ENCODE measurements at places on chromosomes 12 and 14. TPM values are rescaled to one million over a fixed set of nuclear protein-coding genes. Genes with fewer than 3 reads are reported as not detected.

- no peak for DNase-seq
These were observed 61.8 kb downstream of the PIK3C2G start for GRCh38 chr12:18323159-18323558.

DNA sequence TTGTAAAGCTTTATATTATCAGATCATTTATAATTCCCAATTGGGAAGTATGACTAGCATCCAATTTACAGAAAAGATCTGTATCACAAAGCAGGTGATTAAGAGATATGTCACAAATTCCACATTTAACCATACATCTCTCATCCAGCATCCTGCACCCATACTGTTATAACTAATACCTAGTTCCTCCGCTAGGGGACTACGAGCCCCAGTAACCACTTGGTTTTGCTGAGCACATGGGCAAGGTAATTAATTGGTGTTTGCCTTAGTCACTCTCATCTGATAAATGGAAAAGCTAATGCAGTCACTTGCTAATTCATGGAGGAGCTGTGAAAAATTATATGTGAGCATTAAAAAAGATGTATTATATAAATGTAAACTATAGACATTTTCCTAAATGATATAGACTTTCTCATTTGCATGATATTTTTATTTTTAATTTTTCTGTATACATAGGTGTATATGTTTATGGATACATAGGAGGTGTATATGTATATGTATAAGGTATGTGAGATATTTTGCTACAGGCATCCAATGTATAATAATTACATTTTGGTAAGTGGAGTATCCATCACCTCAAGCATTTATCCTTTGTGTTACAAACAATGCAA, 1031.8 kb downstream of the GALC start:
- DNase-seq = no peak

DNA sequence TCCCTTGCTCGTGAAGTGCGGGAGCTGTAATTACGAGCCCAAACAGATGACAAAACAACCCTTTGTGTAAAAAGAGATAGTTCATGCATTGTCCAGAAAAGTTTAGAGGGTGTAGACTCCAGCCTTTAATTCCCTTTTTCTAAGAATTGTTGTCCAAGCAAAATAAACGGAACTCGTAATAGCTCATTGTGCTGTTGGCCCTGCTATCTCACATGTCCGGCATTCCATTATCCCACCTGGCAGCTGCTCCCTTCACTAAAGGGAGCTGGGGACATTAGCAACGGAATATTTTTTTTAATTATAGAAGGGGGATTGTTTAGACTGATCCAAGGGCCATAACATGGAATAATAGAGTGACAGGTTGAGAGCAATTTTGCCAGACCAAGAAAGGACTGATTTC, 277.5 kb upstream of the TBX3 start:
- no peak for DNase-seq

DNA sequence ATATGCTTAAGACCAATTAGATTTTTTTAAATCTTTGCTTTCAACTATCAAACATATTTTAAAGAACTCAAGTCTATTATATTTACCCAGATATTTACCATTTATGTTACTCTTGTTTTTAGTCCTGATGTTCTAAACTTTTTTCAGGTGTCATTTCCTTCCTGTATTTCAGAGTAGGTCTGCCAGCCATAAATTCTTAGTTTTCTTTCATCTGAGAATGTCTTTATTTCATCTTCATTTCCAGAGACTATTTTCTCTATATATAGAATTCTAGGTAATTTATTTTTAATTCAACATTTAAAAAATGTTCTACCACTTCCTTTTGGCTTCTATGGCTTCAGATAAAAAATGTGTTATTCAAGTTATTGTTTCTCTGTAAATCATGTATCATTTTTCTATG, 218.2 kb upstream of the AMIGO2 start:
- no peak for DNase-seq

DNA sequence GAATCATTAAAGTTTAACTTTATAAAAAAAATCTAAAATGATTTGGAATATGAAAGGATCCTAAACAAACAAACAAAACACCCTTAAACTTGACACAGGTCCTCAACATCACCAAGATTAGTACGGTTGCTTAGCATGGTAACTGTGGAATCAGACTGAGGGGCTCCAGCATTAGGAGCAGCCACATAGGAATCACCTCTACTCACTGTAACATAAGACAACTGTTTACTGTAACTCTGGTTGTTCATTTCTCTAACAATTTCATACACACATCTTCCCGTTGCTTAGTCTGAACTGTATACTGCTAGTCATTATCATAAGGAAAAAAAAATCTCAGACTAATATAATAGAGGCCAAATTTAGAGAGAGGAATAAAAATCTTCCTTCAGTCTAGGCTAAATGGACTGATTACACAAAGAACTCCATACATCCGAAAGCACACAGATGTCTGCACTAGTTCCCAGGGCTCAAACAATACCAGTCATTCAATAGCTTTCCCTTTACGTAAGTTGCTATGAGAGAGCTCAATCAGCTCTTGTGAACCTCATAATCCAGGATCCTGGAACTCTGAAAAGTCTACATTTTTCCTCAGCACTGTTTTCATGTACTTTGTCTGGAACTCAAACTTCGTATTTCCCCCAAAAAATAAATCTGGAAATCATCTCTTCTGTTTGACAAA, 26.0 kb downstream of the LRP6 start:
- DNase-seq = no peak

GRCh38 chr14:57403521-57403864, 13.1 kb downstream of the NAA30 start:
- DNase-seq = no peak

- DNase-seq = no peak
These were observed 4.4 kb downstream of the KLC1 start for GRCh38 chr14:103633391-103633790.

GRCh38 chr12:122688291-122688690, 14.9 kb downstream of the HCAR2 start:
- DNase-seq = no peak

- DNase-seq = no peak
These were observed 74.9 kb upstream of the ATP2B1 start for GRCh38 chr12:89783359-89784060.

- DNase-seq = no peak
These were observed 115.2 kb upstream of the PELI2 start for GRCh38 chr14:56002876-56003625.

DNA sequence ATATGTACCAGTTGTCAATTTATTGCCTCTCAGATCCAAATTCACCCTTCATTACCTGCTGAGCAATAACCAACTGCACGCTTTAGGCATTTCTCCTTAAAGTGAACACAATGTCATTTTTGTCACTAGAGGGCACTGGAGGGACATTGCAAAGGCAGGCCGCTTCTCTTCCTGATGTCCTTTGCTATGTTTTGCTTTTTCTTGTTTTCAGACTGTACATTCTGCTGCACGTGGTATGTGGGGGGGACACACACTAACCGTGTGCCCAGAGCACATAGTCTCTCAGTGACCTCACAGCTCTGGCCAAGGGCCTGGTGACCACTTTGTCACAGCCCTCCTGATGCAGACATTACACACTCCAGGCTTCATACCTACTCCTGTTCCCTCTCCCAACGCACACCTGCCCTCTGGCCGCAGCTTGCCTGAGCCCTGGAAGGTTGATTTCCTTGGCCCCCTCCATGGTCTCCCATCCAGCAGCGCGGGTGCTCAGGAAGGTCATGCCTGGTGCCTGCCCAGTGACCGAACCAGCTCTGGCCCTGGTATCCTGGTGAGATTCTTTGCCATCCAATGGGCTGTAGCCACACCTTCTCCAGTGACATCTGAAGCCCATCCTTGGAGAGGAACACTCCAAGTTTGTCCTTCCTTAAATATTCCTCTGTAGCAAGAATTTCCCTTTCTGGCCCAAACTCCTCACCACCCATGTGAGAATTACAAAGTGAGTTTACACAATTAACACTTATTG, 39.9 kb downstream of the MYO1H start:
- DNase-seq = no peak

DNA sequence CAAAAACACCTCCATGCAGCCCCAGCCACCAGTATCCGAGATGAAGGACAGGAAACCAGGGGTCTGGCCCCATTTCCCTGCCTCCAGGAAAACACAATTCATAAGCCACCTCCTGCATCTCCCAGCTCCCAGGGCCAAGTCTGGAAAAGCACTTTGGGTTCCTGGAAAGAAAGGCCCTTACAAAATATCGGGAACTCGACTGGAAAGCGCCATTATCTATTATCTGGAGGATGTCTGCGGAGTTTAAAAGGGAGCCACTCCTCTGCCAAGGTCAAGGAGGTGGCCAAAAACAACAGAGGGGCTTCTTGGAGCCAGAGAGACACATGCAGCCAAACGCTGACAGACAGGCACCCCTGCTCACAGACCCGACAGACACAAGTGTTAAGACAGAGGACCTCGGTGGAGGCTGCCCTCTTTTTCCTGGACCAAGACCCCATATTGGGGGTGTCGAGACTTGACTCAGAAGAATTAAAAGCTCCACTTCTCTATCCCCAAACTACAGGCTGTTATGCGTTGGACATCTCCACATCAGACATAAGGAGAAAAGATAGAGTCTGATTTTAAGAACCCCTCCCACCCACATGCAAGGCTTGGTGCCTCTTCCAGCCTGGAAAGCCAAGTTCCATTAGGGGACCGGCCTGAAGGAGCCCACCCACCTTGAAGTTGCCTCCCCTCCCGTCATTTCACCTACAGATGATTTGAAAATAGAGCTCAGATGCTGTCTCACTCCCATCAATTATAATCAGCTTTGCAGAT, 9.6 kb downstream of the ACTN1 start:
- DNase-seq = no peak

- DNase-seq = no peak
These were observed 7.3 kb downstream of the STAT6 start for GRCh38 chr12:57103856-57104255.

DNA sequence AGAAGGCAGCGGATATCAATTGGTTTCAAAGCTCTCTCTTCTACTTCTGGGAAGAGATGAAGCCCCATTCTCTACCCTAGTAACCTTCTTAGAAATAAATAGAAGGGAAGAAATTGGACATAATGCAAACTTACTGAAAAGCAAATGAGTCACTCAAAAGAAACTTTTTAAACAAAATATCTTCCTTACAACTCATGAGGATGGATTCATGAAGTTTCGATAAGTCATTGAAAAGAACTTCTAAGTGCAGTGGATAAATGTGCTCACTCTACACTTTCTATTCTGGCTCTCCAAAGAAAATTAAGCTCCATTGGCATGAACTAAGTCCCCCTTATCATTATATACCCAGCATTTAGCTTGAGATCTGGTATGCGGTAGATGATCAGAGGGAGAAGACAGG, 899.5 kb downstream of the RPS29 start:
- no peak for DNase-seq

GRCh38 chr14:55126932-55127459, 2.1 kb upstream of the LGALS3 start:
- DNase-seq = no peak

DNA sequence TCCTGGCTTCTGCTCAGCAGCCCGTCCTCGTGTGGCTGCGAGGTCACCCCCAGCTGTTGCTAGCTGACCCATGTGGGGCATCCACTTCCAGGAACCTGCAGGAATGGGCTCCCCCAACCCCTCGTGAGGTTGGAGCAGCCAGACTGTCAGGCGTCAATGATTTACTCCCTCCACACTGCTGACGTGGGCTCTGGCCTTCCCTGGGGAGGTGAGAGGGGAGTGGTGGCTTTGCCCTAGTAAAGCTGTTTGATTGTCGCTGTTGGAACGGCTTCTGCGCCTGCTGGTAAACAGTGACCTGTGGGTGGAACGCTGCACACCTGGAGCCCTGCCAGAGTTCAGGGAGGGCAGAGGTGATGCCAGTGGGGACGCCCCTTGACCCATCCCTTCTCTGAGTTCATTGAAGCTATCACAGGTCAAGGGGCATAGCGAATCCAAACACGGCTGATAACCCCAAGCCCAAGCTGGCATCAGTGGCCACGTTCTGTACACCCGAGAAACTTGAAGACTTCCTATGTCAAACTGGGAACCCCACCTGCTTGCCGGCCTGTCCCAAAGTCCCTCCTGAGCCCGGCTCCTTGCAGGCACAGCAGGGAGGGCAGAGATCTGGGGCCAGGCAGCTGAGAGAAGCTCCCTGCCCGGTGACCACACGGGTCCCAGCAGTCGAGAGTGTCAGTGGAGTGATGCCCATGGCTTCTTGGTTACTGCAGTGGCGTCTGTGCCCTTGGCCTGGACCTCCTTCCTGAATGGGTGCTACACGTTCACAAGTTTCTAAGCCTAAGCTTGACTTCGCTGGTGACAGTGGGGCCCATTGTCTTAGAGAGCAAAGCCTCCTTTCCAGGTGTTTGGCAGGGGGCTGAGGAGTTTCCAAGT, 2.7 kb downstream of the ASPG start:
- no peak for DNase-seq

- DNase-seq = no peak
These were observed 943 bp downstream of the TESPA1 start for GRCh38 chr12:54983536-54984101.

DNA sequence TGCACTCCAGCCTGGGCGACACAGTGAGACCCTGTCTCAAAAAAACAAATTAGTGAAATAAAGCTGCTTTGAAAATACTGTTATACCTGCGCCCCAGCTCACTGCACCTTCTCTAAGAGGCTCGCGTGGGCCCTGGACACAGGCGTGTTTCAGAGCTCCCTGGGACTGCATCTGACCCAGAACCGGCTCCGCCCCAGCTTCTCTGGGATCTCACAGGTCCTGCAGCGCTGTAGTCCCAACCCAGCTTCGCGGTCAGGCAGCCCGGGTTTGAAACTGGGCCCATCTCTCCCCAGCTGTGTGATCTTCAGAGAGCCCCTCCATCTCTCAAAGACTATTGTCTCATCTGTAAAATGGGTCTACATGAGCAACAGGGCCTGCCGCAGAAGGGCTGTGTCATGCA, 7.5 kb downstream of the RIMBP2 start:
- DNase-seq = no peak

- DNase-seq = no peak
These were observed 3.0 kb downstream of the FIGNL2 start for GRCh38 chr12:51845482-51845881.

- no peak for DNase-seq
These were observed 152.6 kb downstream of the DERA start for GRCh38 chr12:16063726-16064125.

IGFBP6 gene
- total RNA-seq = 133 TPM

TROAP gene
- total RNA-seq = 1.3 TPM

DBX2 gene
- total RNA-seq = 0.73 TPM

CPNE6 gene
- 1.5 TPM for total RNA-seq

PRICKLE1 gene
- 10.2 TPM for total RNA-seq

TMEM63C gene
- total RNA-seq = 0.55 TPM

GSC gene
- not detected for total RNA-seq

CLEC2A gene
- total RNA-seq = not detected

TAS2R14 gene
- 8.0 TPM for total RNA-seq

LIN52 gene
- 14.0 TPM for total RNA-seq
